ENCODE measurements at places on chromosomes 6 and 20. TPM values are rescaled to one million over a fixed set of nuclear protein-coding genes. Genes with fewer than 3 reads are reported as not detected.

Gene THBD
- 1.4 TPM for total RNA-seq

Gene ACTL10
- 3.5 TPM for total RNA-seq

DNA sequence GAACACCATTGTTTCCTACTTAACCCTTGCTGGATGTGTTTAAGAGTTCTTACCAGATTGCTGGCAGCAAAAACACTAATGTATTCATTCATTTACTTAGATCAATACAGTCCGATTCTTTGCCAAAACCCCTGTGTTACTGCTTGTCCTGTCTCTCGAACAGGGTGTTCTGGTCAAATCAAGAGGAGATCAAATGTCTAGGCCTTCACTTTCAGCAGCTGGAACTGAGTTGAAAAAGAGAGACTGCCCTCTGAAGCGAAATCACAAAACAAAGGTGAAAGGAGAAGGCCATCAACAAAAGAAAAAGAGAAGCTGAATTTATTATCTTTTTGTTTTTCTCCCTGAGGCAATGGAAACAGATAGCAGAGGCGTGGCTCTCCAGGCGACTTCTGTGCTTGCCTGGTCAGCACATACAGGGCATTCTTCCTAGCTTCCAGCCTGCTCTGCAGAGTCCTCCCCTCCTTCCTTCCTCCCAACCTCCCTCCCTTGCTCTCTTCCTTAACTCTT lies 44.1 kb upstream of the GCM1 start:
- no peak for DNase-seq

- no peak for DNase-seq
Measured at GRCh38 chr20:19937218-19937617, 79.9 kb upstream of the NAA20 start.

DNA sequence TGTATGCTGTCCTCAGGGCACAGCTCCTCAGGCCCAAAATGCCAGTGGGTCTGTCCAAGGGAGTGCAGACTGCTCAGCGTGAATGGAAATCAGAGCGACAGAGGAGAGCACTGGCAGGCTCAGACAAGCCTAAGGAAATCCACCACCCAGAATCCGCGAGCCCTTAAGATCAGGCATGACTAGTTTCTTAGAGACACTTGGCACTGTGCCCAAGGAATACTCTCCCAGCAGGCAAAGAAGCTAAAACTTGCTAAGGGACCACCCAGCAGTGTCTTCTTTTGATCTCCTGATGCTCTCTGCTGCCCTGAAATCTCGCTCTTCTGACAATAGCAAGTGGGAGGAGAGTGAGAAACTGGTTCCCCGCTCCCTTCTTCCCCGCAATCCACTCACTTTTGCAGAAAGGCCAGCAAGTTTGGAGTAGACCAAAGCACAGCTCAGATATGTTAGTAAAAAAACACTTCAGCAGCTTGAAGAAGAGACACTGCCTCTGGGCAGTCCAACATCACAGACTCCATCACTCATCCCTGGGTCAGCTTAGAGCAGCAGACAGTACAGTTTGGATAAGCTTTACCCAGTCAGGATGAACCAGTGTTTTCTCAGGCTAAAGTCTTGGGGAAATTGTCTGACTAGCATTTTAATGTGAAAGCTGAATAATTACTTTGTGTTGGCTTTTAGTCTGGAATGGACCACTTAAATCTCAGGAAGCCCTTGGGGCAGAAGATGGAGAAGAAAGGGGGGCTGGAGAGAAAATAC lies 32.4 kb downstream of the TRAF3IP2 start:
- no peak for DNase-seq

DNA sequence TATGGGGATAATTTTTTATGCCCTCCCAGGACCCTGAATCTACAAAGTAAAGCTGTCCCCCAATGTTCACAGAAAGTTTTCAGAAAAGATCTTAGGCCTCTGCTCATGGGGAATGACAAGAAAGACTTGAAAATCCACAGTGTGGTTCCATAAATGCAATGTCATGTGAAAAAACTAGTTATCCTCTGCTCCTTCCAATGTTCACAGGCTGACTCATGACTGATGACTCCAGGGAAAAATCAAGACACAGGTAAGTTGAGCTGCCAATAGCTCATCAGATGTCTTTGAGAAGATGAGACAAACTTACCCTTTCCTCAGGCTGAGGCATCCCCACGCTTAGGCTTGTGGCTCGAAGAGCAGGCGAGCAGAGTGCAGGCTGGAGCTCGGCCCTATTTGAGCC lies 14.8 kb upstream of the BCLAF1 start:
- no peak for DNase-seq

GRCh38 chr20:45545351-45545750 lies 1.9 kb downstream of the EPPIN start:
- no peak for DNase-seq
